CD4-positive, alpha-beta T cell treated with Interleukin-1 beta for 1 hour (primary cell): ENCODE measurements at places on chromosomes 5 and 9.

- no peak for DNase-seq
Measured at GRCh38 chr9:36392489-36392888, 7.6 kb downstream of the RNF38 start.

DNA sequence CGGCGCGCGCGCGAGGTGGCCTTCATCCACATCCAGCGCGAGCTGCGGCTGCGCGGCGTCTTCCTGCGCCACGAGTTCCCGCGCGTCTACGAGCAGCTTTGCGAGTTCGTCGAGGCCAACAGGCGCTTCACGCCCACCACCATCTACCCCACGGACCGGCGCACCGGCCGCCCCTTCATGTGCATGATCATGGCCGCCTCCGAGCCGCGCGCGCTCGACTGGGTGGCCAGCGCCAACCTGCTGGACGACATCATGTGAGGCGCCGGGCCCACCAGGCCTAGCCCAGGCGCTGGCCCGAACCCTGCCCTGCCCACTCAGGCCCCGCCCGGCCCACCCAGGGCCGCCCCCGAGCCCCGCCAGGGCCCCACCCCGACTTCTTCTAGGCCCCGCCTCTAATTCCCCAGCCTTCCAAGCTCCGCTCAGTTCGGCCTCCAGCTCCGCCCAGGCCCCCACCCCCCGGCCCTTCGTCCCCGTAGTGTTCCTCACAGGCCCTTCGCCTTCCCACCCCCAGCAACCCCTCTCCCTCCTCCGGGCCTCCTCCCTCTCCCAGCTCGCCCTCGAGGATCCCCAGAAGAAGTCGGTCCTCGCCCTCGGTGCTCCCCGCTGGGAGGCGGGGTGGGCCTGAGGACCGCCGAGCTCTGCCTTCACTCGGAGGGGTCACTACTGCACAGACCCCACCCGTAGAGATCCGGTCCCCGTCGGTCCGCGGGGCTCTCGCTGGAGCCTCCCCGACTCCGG is 2.0 kb upstream of the PHPT1 start:
- DNase-seq = no peak

DNA sequence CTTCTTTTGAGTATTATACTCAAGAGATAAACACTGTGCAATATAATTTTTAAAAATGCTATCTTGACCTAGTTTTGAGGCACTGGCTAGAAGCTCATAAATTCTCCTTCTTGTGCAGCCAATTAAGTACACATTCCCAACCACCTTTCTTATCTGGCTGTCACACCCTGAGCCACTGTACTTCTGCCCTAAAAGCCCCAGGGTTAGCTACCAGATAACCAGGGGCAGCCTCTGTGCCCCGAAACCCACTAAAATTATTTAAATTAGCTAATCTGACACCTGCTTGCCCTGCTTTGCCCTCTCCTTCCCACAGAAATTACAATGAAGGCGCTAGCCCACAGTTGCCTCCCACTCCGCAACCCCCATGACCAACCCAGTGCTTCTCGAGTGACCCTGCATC is 597.3 kb upstream of the TYRP1 start:
- DNase-seq = no peak

GRCh38 chr9:135302329-135303279 is 177.0 kb upstream of the PPP1R26 start:
- no peak for DNase-seq

DNA sequence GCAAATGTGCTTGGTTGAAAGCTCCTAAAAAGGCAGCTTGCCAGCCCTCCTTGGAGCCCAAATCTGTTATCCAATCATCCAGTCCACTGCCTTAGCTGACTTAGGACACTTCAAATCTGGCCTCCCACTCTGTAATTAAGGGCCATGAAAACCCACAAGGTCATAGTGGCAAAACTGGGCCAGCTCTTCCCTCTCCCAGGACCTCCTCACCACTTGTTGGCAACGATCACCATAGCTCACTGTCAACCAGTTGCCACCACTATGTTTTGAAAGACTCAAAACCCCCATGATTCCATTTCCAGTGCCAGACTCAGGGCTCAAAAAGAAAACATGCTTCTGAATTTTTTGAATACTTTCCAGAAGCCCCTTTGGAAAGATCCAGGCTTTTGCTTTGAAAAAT is 107.5 kb downstream of the NREP start:
- no peak for DNase-seq
